ENCODE measurements at places on chromosomes 2 and 18.

GRCh38 chr2:63572001-63572400 lies 16.3 kb downstream of the WDPCP start:
- DNase-seq: no peak

- no peak for DNase-seq
Measured at GRCh38 chr2:20186855-20187187, 38.1 kb downstream of the SDC1 start.

GRCh38 chr2:109378682-109379081 lies 235.1 kb downstream of the SEPTIN10 start:
- DNase-seq: peak; percentile 15

- DNase-seq: no peak
Measured at GRCh38 chr18:75323821-75324585, 103.5 kb downstream of the SMIM21 start.

GRCh38 chr2:164589522-164589921 lies 31.8 kb downstream of the GRB14 start:
- DNase-seq: no peak

- DNase-seq: no peak
Measured at GRCh38 chr2:4356109-4356508, 652.7 kb downstream of the DCDC2C start.

GRCh38 chr2:29360016-29360784 lies 245.0 kb downstream of the CLIP4 start:
- DNase-seq: no peak

GRCh38 chr2:780581-780980 lies 103.4 kb upstream of the TMEM18 start:
- DNase-seq: no peak

GRCh38 chr2:208556983-208557484 lies 150.4 kb downstream of the PTH2R start:
- DNase-seq: no peak

DNA sequence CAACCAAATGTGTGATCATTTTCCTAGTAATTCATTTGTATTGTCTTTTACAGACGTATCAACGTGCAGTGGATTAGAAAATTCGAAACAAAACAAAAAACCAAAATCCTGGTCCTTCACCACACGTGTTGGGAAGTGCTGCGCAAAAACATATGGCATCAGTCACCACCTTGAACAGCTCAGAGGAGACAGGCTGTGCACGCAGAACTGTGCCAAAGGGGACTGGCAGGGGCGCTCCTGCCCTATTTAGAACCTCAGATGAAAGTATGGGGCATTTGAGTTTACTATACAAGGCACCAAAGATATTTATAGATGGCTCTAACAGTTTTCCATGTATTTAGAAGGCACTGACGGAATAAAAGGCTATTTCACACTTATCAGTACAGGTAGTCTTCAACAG lies 42.3 kb downstream of the NOL10 start:
- no peak for DNase-seq

GRCh38 chr2:1593371-1594122 lies 150.8 kb downstream of the PXDN start:
- DNase-seq: no peak

DNA sequence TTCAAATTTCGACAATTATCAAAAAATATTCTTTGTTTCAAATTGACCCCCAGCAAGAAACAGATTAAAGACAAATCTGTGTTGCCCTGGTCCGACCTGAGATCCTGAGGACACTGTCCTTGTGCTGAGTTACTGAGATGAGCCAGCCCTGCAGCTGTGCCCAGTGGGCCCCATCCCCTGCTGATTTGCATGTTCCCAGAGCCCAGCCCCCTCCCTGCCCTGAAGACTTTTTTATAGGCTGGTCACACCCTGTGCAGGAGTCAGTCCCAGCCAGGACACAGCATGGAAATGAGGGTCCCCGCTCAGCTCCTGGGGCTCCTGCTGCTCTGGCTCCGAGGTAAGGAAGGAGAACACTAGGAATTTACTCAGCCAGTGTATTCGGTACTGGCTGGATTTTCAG lies 31.4 kb upstream of the ZNG1B start:
- no peak for DNase-seq

DNA sequence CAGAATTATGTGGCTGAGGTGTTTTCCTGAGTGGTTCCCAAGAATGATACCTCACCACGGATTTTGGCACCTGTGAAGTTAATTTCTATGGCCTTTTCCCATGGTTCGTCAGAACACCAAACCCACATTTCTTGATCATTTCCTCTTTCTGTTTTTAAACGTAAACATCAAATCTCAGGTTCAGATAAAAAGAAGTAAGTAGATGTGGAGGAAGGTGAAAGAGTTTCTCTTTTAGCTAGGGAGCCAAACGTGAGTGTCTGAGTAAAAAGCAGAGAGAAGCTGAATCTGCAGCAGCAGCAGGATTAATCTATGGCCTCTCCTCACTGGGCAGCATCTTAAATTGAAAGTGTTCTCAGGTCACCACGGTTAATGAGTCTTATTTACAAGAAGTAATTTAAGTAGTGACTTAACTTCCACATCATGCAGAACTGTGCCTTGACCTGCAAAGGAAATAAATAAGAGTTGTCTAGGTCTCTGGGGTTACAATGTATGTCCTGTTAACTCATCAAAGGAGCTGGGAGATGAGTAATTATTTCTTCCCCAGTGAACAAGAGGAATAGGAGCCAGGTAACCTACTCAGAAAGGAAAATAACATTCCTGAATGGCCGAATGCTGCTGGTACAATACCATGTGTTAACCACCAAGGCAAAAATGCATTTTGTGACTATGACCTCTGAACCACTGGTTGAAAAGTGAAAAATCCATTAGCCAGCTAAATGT lies 139.6 kb upstream of the NETO1 start:
- no peak for DNase-seq

GRCh38 chr2:170863087-170863486 lies 46.4 kb downstream of the GAD1 start:
- no peak for DNase-seq

- no peak for DNase-seq
Measured at GRCh38 chr2:112829961-112830681, 6.5 kb downstream of the IL1B start.

- no peak for DNase-seq
Measured at GRCh38 chr2:195543063-195543462, 114.0 kb upstream of the SLC39A10 start.

- no peak for DNase-seq
Measured at GRCh38 chr2:168053676-168054075, 193.7 kb downstream of the STK39 start.

DNA sequence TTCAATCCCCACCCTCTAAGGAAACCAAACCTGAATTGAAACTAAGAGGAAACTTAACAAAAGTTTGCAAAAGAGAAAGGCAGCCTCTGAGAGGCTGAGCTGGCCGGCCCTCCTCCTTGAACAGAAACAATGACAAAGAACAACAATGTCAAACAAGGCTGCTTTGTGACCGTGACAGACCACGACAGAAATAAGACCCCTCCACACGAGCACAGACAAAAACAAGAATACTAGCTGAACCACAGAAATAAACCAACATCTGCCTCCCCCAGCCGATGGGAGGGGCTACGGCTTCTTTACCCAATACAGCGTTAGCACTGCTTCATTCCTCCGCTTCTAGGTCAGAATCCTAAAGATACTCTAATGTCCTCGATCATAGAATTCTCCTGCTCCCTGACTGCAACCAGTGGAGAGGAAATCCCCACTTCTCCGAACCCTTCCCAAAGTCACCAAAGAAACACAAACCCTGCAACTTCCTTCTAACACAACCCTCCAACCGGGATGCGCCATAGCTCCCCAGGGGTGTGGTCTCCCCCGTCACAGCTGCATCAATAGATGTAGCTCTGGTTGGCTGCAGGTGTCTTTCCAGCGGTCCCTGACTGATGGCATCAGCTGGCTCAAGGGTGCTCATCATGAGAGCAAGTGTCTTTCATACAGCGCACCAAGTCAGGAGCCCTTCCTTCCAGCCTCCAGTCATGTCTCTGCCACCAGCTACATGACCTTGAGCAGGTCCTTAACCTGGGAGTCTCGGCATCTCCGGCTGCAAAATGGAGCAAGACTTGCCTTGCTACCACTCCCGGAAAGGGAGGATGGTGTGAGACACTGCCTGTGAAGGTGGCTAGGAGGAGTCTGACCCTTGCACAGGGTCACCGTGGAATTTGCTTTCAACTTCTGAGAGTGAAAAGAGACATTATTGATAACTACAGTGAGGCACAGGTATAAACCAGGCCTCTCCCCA lies 198.6 kb downstream of the HAUS1 start:
- DNase-seq: no peak

DNA sequence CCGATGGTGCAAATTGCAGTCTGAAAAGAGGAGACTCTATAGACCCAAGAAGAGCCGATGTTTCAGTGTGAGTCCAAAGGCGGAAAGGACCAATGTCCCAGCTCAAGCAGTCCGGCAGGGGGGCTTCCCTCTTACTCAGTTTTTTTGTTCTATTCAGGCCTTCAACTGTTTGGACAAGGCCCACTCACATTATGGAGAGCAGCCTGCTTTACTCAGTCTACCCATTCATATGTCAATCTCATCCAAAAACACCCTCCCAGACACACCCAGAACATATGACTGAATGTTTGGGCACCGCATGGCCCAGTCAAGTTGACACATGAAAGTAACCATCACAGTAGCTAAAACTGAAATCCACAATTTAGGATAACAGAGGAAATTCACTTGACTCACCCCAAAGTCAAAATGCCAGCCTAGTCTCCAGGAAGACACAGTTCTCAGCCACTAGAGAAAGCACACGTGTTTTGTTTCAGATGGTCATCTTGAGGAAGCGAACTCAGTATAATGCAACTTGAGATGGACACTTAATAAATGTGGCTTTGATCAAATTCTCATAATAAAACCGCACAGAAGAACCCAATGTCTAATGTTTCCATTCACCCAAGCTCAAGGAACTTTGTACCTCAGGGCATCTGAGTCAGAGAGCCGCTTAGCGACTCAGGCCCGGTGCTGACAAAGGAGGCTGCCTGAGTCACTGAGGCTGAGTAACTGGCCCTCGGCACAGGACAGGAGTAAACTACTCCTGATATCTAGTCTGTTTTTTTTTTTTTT lies 2.4 kb downstream of the FHL2 start:
- DNase-seq: no peak

DNA sequence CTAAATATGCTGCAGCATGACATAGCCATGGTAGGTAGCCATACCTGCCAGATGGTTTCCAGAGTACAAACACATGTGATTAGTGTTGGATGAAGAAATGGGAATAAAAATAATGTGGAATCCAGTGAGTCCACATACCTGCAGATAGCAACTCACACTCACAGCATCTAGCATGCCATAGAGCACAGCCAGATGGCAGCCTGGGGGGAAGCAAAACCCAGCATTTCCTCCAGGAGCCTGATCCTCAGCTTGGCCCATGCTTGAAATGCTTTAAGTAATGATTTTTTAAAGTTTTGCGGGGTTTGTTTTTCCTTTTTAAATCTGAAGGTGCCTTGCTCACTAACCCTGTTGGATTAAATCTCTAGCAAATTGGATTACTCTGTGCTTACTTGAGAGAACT lies 535.1 kb downstream of the STK39 start:
- no peak for DNase-seq

DNA sequence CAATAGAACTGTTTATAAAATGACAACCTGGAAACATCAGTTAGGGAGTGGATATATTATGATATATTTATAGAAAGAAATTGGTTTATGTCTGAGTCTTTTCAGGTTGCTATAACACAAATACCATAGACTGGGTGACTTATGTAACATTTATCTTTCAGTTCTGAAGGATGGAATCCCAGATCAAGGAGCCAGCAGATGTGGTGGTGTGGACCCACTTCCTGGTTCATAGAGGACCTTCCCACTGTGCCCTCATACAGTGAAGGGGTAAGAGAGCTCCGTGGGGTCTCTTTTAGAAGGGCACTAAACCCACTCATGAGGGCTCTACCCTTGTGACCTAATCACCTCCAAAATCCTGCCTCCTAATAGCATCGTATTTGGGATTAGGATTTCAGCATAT lies 86.7 kb downstream of the BCL2 start:
- no peak for DNase-seq

DNA sequence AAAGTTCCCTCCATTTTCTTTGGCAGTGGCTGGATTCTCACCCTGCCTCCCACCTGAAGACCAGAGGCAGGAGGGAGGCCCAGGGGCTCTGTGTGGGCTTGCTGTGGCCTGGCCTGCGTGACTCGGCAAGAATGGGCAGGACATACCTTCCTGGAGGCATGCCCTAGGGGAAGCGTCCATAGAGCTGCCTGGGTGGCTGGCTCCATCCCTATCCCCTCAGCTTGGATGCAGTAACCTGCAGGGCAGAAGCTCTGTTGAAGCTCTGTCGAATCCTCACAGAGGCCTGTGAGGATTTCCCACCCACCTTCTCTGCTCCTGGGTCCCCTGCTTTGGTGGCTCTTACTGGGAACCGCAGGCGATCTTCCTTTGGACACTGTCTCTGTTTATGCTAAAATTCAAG lies 1.3 kb upstream of the PRSS56 start:
- no peak for DNase-seq

DNA sequence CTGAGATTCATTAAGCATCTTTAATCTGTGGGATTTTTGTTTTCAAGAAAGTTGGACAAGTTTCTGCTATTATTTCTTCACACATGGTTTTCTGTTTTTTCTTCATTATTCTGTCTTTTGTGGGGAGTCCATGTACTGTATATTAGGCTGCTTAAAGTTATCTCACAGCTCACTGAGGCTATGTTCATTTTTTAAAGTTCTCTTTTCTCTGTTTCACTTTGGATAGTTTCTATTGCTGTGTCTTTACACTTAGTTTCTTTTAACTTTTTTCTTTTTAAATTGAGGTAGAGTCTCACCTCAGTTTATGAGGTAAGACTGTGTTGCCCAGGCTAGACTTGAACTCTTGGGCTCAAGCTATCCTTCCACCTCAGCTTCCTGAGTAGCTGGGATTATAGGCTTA lies 8.6 kb downstream of the OSBPL6 start:
- no peak for DNase-seq

DNA sequence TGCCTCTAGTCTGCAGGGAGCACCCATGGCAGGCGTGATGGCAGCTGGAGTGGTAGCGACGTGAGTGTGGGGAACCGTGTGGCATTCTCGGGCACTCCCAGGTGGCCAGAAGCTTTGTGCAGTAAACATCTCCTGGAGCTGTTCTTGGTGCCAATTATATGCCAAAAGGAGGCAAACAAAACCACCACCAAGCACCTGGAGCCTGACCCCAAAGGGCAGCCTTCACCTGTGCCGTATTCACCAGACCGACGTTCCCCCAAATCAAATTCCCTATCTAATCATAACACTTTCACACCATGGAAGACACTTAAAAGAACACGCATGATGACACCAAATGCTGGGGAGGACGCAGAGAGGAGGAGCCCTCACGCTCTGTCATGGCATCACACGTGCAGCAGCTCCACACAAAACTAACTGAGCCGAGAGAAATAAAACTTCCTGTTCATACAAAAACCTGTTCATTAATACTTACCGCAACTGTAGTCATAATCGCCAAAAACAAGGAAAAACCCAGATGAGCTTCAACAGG lies 123.6 kb downstream of the EIPR1 start:
- no peak for DNase-seq
